ENCODE measurements at places on chromosomes 7 and 10.

DNA sequence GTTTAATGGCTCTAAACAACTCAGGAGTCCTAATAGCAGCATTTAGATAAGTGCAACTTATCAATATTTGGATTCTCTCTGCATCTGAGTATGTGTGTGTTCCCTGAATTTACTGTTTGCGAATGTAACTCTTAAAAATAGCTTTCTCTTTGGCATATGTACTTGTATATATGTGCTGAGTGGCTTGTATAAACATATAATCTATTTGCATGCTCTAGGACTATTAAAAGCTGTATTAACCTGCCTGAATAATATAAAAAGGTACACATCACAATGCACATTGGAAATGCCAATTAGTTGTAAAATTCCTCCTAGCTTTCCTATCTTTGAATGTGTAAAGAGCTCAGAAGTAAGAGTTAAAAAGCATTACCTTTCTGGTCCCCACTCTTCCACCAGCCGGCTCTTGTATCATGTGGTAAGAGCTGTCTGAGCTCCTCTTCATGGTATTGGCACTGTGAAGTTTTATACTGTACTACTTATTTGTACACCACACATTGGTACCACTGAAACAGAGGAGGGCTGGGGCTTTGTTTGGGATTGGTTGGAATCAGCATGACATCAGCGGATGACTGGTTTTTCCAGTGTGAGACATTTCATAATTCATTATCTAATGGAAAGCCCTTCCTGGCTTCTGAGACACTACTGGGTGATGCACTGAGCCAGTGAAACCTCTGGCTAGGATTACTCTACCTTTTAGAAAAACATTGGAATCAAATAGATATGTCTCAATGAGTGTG lies at the start of gene INHBA:
Gene INHBA (minus strand): TSS at position 456 of the 737 bp plus-strand sequence. CDS start 2,716 bp downstream, outside the sequence.
- DNase-seq = no peak

- DNase-seq = no peak
Observed at GRCh38 chr7:43735802-43736603, 6.7 kb upstream of the COA1 start.

DNA sequence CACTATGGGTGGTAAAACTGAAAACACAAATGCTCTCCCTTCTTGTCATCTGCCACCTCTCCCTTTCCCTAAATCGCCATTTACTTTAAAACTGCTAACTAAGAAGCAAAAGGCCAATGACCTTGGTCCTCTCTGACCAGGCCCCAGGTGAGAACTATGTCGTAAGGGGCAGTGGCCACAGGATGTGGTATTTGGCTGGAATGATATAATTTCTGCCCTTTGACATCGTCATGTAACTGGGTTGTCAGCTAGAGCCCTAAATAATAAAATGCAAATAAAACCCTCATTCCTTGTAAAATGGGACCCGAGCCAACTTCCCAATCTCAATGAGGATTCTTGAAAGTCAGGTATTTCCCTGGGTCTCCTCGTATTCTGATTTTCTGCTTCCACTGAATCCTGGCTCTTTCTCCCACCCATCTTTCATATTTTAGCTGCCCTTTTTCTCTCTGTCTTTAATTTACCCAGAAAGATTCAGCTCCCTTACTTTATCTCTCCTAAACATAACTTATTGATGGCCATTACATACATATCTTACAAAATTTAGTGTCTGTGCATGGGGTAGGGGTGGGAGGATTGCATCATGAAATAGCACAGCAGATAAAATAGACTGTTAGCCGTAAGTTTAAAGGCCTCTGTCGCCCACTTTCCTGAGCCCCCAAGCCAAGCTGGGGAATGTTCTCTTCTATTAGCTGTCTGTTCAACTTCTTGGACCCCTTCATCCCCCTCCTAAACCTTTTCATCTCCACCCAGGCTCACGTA lies 3.2 kb upstream of the EEPD1 start:
- DNase-seq = no peak

GRCh38 chr7:2417981-2418481 lies 14.6 kb downstream of the CHST12 start:
- peak; percentile 51 for DNase-seq

GRCh38 chr7:18356191-18356645 lies 139.3 kb upstream of the HDAC9 start:
- no peak for DNase-seq

Data from activated naive CD4-positive, alpha-beta T cell treated with anti-CD3 and anti-CD28 coated beads, Interleukin-2, amount 10 ng/mL, durations not matched to agents 7 days and 5 days (primary cell).